ENCODE measurements at places on chromosomes 3 and 15.
A peak's percentile ranks its signal among the peaks of the same experiment; 100 is the strongest.

GRCh38 chr15:64400583-64400982, 12.9 kb downstream of the TRIP4 start:
- DNase-seq, result no peak

DNA sequence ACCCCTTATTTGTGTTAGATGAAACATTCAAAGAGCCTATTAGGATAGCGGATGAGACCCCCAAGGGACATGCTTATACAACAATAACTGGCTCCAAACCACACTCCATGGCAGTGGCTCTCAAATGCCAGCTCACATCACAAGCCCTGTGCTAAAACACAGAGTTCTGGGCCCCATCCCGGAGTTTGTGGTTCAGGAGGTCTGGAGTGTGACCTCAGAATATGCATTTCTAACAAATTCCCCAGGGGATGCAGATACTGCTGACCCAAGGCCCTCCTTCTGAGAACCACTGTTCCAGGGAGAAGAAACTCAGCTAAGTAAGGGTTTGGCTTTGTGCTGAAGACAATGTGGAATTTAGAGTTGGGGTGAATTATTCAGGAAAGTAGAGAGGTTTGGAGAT, 3.6 kb downstream of the CCRL2 start:
- DNase-seq, result no peak

DNA sequence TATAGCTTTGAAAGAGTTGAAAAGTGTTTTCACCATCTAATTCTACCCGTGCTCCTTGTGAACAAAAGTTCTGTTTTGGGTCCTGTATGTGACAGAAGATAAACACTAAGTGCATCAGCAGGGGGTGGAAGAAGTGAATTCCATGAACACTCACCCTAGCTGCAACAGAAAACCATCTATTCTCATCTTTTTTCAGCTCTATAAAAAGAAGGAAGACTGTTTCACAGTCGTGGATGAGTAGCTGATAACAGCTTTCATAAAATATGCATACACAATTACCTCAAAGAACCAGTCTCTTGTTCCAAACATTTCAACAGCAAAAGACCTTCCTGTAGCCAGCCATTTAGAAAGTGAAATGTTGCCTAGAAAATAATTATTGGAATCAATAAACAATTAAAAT, 281.7 kb upstream of the RASGRP1 start:
- DNase-seq, result no peak

DNA sequence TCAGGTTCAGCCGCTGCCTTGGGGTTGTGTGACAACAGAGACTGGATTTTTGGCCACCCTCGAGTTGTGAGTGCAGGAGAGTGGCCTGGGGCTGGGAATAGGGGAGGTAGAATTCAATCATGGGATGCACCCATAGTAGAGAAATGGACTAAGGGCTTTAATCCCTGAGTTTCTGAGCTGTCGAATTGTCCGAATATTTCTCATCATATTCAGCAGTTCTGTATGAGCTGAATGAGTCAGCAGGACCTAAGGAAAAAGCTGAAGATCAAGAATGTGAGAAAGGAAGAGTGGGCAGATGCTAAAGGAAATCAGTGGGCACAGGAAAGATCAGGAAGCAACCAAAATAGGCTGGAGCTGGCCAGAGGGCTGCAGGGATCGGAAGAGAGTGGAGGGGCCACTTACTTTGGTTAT, 44.4 kb upstream of the SACM1L start:
- DNase-seq, result no peak

DNA sequence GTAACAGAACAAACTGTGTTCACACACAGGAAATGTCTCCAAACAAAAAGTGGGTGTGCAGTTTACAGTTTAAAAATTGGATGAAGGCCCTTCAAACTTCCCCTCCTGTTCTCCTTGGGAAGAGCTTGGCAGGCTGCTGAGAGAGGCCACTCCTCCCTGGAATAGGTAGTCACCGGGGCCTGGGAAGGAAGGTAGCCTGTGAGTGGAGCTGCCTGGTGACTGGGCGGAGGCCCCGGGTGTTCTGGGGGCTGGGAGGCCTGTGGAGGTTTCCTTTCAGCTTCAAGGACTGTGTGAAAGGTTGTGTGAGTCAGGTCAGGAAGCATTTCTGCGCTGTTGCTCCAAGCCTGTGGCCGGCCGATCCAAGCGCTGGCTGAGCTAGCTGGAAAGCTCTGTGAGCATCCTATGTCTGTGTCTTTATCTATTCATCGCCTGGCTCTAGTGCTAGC, 14.1 kb downstream of the SLCO3A1 start:
- no peak for DNase-seq

GRCh38 chr3:190173426-190173825, 52.7 kb upstream of the P3H2 start:
- no peak for DNase-seq

DNA sequence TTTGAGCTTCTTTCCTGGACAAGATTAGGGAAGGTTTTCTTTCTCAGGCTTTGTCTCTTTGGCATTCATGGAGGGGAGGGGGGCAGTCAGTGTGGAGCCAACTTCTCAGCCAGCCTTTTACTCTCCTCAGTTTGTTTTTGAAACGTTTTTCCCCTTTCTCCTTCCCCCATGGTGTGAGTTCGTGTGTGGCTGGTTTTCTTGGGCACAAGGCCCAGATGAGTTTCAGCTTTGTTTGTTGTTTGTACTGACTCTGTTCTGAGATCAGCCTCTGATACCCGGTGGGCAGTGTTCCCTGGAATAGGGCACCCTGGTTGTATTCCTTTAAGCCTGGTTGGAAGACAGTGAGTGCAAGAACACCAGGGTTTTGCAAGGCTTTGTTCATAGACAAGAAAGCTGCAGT, 168.2 kb upstream of the RARB start:
- DNase-seq, result no peak

DNA sequence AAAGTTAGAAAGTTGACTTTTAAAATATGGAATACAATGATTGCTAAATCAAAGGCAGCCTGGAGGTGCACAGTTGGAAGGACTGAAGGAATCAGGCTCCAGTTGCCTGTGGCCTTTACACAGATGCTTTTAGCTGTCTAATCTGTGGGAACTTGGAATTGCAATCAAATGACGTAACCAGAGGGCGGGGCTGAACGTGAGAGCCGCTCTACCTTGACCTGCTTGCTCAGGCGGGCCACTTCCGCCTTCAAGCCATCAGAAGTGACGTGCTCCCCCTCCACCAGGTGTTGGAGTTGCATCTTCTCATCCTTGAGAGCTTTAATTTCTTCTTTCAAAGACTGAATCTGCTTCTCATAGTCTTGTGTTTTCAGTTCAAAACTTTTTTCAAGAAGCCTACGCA, 37.7 kb upstream of the GNB5 start:
- no peak for DNase-seq

DNA sequence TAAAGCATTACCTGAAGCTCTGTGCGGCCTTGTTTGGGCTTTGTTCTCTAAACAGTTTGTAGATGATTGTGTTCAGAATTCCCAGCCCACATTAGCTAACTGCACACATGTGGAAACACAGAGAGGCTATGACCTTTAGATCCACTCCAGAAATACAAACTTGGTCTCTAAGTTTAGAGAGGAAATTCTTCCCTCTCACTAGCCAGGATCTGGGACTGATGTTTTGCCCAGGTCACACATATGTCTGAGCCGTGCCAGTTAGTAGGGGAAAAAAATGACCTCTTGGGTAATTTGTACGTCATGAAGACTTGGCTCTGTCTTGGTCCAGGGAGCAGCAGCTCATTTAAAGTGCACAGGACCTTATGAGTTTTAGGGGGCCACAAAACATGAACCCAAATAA, 223.1 kb downstream of the RBMS3 start:
- no peak for DNase-seq

- DNase-seq, result no peak
These were observed 32.9 kb upstream of the RFTN1 start for GRCh38 chr3:16546186-16547010.

DNA sequence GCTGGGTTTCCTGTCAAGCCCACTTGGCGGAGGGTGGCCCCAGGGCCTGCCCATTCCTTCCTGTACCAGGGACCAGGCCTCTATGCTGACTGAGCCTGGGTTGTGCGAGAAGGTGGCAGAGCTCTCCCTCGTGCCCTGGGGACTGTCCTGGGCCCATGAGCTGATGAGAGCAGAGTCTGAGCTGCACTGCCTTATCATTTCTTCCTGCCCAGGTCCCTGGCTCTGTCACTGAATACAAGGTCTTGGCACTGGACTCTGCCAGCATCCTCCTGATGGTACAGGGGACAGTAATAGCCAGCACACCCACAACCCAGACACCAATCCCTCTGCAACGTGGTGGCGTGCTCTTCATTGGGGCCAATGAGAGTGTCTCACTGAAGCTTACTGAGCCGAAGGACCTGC, 7.5 kb downstream of the MPI start:
- no peak for DNase-seq

GRCh38 chr3:151171145-151171757, 31.8 kb downstream of the GPR171 start:
- DNase-seq, result peak; percentile 55

DNA sequence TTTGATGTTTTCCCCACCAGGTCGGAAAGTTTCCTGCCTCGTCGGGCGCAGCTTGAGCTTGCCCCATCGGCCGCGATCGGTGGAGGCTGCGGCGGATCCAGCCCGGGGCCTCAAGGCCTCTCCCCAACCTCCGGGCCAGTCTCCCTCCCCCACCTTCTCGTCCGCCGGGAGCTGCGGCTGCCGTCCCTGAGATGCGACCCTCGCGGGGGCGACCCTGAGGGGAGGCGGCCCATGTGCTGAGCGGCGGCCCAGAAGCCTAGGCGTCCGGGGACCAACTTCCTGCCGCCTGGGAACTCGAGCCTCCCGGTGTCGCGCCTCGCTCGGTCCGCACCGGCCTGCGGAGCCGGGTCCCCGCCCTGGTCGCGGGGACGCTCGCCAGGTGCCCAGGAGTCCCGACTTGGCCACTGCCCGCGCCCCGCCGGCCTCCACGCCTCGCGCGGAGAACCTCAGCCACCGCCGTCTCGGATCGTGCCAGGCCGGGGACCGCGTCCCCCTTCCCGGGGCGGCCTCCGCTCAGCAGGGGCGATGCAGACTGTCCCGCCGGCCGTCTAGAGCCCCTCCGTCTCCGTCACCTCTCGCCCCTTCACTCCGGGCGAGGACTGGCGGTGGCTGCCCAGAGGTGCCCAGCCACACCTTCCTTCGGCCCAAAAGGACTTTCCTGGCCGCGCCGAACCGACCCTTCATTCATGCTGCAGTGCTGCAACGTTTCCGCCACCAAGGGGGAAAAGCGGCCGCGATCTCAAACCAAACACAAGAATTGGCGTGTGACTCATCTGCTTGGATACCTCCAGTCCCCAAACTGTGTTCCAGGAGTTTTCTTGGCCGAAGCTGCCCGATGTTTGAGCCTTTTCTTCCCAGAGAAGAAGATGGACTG, 656 bp downstream of the SLMAP start:
- DNase-seq, result peak; percentile 14

DNA sequence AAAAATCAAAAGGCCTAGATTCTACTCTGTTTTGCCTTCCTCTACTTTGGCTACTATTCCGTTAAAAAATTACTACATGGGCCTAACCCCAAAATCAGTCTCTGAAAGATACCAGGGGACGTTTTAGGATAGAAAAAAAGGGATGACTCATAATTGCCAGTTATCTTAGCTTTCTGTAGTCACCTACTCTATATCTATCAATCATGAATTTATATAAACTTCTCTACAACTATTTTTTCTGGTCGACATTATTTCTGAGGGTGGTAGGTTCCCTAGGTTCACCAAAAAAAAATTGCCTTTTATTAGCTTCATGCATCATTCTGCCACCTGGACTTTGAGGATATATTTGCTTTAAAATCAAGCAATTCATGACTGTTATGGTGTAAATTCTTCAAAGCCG, 36.5 kb downstream of the RAF1 start:
- no peak for DNase-seq

GRCh38 chr3:119976214-119976613, 118.0 kb downstream of the GSK3B start:
- no peak for DNase-seq

DNA sequence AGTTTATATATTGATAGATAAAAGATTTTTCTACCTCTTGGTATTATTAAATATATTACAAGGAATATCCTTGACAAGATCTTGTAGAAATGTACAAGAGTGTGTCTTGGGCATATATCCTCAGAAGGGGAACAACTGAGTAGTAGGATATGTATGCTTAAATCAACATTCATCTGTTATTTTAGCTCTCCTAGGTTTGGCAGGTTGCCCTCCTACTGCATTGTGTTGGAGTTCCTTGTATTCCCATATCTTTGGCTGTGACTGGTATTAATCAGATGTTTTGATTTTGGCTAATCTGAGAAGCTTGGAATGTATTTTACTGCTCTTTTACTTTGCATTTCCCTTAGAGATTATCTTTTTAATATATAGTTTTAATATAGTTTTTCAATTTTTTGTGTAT, 4.6 kb downstream of the MYRIP start:
- no peak for DNase-seq

DNA sequence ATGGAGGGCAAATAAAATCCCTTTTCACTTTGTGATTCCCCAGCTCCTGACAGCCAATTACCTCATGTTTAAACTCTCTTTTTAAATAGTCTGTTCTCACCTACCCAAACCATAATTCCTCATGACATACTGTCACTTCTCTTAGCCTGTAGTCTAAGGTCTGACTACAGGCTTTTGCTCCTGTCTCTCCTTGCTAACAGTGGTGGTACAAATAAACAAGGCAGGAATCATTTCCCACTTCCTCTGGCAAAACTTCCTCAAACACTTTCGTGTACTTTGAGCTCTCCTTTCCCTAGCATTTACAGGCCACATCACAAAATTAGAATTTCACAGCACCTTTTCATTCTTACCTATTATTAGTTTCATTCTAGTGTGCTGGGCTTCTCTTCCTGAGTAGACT, 51.8 kb downstream of the ATP8B4 start:
- no peak for DNase-seq

GRCh38 chr3:94272016-94272415, 209.2 kb downstream of the NSUN3 start:
- no peak for DNase-seq

DNA sequence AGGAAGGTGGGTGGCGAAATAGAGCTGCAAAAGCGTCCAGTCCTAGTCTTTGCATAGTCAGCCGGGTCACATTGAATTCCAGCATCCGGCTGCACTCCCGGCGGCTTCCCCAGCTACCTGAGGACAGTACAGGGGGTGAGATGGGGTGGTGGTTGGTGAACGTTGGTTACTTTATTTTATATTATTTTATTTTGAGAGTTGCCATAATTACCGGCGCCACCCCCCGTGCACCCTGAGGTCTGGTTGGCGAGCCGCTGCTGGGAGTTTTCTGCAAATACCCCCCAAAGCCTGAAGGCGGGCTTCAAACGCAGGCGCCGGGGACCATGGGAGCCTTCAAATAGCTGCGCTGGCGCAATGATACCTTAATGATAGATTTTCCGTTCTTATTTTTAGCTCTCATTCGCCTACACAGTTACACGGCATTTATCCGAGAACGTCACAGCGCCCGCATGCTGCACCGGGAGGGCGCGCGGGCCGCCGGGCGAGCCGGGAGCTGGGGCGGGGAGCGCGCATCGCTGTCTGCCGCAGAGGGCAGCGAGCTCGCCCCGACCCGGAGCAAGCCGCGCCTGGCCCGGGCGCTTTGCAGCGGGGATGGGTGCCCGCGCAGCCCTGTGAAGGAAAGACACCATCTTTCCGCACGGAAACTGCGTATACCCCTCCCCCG, 756 bp upstream of the RASGRF1 start:
- no peak for DNase-seq
